ENCODE measurements at places on chromosomes 5 and 9.
A peak's percentile ranks its signal among the peaks of the same experiment; 100 is the strongest.

GRCh38 chr9:89550346-89550927, 52.5 kb upstream of the SEMA4D start:
- no peak overlapping the region for H3K4me3 ChIP-seq
- peaks cover 15% of the 10 kb centered on the region for H3K4me1 ChIP-seq
- no peaks in the 10 kb centered on the region for H3K27me3 ChIP-seq
- no peak overlapping the region for H3K27ac ChIP-seq
- H3K36me3 ChIP-seq, result no peaks in the 10 kb centered on the region

GRCh38 chr9:36119476-36119875, 17.1 kb upstream of the GLIPR2 start:
- DNase-seq, result no peak
- H3K4me1 ChIP-seq, result no peaks in the 10 kb centered on the region
- H3K36me3 ChIP-seq, result peaks cover 3% of the 10 kb centered on the region

GRCh38 chr9:109996936-109997580, 210.9 kb downstream of the C9orf152 start:
- H3K27me3 ChIP-seq, result no peaks in the 10 kb centered on the region
- DNase-seq, result no peak
- no peak overlapping the region for H3K4me3 ChIP-seq
- no peak overlapping the region for H3K27ac ChIP-seq
- H3K4me1 ChIP-seq, result no peaks in the 10 kb centered on the region
- H3K36me3 ChIP-seq, result no peaks in the 10 kb centered on the region

DNA sequence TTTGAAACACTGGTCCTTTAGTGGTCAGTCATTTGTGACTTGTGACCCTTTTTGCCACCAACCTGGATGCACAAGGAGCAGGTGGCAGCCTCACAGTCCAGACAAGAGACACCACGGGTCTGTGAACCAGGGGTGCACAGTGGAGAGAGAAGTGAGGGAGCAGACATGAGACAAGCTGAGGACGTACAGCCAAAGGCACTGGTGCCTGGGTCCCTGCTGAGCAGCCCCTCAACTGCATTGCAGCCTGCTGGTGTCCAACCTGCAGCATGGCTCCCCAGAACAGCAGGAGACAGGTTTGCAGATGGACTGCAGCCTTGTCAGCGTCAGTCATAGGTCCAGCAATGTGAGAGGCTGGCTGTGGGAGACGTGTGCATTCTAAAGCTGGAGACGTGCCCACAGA, 124.2 kb upstream of the FSTL4 start:
- no peak for DNase-seq
- no peaks in the 10 kb centered on the region for H3K36me3 ChIP-seq
- no peaks in the 10 kb centered on the region for H3K27me3 ChIP-seq
- H3K4me3 ChIP-seq, result no peak overlapping the region
- no peak overlapping the region for H3K27ac ChIP-seq

DNA sequence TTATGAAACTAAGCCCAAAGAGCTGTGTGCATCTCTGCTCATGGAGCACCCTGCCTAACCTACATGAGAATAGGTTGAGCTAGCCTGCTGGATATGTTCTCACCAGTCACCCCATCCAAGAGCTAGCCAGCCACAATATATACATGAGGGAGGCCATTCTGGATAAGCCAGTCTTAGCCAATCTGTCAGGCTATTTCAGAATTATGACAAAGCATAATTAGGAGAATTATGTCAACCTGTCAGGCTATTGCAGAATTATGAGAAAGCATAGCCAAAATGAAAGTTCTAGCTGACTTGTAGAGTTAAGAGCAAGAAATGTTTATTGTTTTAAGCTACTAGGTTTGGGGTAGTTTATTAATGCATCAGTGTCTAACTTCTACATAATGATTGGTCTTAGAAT, 189.8 kb downstream of the WDR70 start:
- no peak overlapping the region for H3K27ac ChIP-seq
- H3K27me3 ChIP-seq, result no peaks in the 10 kb centered on the region
- H3K4me3 ChIP-seq, result no peak overlapping the region
- H3K36me3 ChIP-seq, result no peaks in the 10 kb centered on the region

- H3K4me3 ChIP-seq, result no peak overlapping the region
- DNase-seq, result no peak
- H3K36me3 ChIP-seq, result no peaks in the 10 kb centered on the region
- peak overlapping the region; percentile 27 for H3K27ac ChIP-seq
- H3K4me1 ChIP-seq, result no peaks in the 10 kb centered on the region
These were observed 15.2 kb upstream of the SPATA9 start for GRCh38 chr5:95697781-95698681.

- no peaks in the 10 kb centered on the region for H3K4me1 ChIP-seq
- no peak overlapping the region for H3K27ac ChIP-seq
- H3K4me3 ChIP-seq, result no peak overlapping the region
- H3K27me3 ChIP-seq, result no peaks in the 10 kb centered on the region
- DNase-seq, result no peak
These were observed 87.4 kb downstream of the CYLC2 start for GRCh38 chr9:103082494-103082893.

DNA sequence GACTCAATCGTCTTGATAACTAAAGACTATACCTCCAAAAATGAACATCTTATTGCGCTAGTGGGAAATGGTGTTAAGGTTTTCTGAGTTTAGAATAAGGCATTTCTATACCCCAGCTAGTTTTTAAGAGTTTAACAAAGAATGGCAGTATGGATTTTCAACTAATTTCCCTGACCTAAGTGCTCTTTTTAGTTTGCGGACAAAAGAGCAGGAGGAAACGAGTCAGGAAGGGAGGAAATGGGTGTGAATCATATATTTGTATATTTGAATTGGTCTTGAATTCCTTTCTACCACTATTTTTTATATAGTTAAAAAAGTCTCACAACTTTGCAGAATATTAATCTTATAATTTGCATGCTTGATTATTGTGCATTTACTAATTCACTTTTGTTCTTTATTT, 516.3 kb upstream of the ZNF608 start:
- no peaks in the 10 kb centered on the region for H3K36me3 ChIP-seq
- H3K4me1 ChIP-seq, result no peaks in the 10 kb centered on the region
- H3K4me3 ChIP-seq, result no peak overlapping the region
- H3K27me3 ChIP-seq, result no peaks in the 10 kb centered on the region

DNA sequence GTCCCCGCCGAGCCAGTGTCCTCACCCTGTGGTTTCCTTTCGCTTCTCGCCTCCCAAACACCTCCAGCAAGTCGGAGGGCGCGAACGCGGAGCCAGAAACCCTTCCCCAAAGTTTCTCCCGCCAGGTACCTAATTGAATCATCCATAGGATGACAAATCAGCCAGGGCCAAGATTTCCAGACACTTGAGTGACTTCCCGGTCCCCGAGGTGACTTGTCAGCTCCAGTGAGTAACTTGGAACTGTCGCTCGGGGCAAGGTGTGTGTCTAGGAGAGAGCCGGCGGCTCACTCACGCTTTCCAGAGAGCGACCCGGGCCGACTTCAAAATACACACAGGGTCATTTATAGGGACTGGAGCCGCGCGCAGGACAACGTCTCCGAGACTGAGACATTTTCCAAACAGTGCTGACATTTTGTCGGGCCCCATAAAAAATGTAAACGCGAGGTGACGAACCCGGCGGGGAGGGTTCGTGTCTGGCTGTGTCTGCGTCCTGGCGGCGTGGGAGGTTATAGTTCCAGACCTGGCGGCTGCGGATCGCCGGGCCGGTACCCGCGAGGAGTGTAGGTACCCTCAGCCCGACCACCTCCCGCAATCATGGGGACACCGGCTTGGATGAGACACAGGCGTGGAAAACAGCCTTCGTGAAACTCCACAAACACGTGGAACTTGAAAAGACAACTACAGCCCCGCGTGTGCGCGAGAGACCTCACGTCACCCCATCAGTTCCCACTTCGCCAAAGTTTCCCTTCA, 1.4 kb downstream of the GLIS3 start:
- no peak for DNase-seq
- no peak overlapping the region for H3K27ac ChIP-seq
- peaks cover 4% of the 10 kb centered on the region for H3K27me3 ChIP-seq
- no peaks in the 10 kb centered on the region for H3K36me3 ChIP-seq

DNA sequence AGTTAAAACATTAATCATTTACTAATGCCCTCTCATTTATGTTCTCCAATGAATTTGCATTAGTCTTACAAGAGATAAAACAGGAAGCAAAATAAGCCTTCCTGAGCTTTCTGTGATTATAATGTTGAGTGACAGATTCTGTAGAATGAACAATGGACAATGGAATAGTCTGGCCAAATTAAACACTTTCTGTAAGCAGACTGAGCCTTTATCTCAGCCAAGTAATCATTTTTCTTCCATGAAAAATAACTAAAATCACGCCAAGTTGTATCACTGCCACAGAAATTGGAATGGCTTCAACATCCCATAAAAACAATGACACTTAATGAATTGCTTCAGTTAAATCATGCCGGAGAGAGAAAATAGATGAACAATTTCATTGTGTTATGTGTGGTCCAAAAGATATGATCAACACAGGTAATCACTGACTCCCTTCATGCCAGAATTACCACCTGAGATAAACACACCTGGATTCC, 63.0 kb downstream of the TSSK1B start:
- no peak for DNase-seq
- no peaks in the 10 kb centered on the region for H3K27me3 ChIP-seq
- H3K27ac ChIP-seq, result no peak overlapping the region
- no peak overlapping the region for H3K4me3 ChIP-seq

GRCh38 chr5:176823869-176824412, 13.6 kb downstream of the UNC5A start:
- no peaks in the 10 kb centered on the region for H3K4me1 ChIP-seq
- DNase-seq, result no peak
- no peak overlapping the region for H3K27ac ChIP-seq

DNA sequence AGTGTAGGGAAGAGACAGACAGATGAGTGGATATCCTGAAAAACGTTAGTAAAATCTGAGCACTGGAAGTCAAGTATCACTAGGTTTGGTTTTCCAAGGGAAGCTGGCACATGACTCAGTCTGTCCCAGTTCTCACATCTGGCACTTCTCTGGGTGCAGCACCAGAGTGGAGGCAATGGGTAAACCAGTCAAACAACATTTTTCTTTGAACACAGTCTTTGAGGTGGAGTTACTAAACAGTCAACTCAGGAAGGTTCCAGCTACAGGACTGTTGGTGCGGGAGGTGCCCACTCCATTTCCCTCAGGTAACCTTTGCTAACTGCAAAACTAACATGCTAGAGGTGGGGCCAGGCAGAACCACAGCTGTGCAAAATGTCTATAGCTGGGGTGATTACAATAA, 301.4 kb upstream of the RFX3 start:
- H3K27ac ChIP-seq, result no peak overlapping the region
- H3K36me3 ChIP-seq, result no peaks in the 10 kb centered on the region
- no peaks in the 10 kb centered on the region for H3K27me3 ChIP-seq
- DNase-seq, result no peak
- H3K4me3 ChIP-seq, result no peak overlapping the region

- H3K27me3 ChIP-seq, result no peaks in the 10 kb centered on the region
- peaks cover 72% of the 10 kb centered on the region for H3K36me3 ChIP-seq
- no peak overlapping the region for H3K4me3 ChIP-seq
- no peak for DNase-seq
- H3K4me1 ChIP-seq, result peaks cover 93% of the 10 kb centered on the region
- peak overlapping the region; percentile 17 for H3K27ac ChIP-seq
These were observed 32.1 kb downstream of the LCP2 start for GRCh38 chr5:170265522-170265921.

- H3K27me3 ChIP-seq, result no peaks in the 10 kb centered on the region
- H3K36me3 ChIP-seq, result no peaks in the 10 kb centered on the region
- no peak for DNase-seq
These were observed 150.2 kb downstream of the TRIM32 start for GRCh38 chr9:116837018-116837989.

DNA sequence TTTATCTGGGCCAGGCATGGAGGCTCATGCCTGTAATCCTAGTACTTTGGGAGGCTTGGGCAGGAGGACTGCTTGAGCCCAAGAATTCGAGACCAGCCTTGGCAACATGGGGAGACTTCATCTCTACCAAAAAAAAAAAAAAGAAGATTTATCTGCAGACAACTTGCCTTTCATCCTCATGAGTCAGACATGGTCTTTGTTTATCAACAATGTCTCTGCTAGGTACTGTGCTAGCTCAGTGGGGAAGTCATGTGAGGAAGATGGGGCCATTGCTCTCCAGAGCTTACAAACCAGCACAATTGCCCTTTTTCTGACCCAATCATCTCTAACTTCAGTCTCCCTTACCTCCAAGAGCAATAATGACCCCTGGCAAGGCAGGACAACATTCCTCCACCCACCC, 1.6 kb downstream of the URM1 start:
- H3K4me1 ChIP-seq, result peaks cover 18% of the 10 kb centered on the region
- DNase-seq, result no peak
- no peak overlapping the region for H3K4me3 ChIP-seq
- peaks cover 5% of the 10 kb centered on the region for H3K36me3 ChIP-seq
- peak overlapping the region; percentile 11 for H3K27ac ChIP-seq

DNA sequence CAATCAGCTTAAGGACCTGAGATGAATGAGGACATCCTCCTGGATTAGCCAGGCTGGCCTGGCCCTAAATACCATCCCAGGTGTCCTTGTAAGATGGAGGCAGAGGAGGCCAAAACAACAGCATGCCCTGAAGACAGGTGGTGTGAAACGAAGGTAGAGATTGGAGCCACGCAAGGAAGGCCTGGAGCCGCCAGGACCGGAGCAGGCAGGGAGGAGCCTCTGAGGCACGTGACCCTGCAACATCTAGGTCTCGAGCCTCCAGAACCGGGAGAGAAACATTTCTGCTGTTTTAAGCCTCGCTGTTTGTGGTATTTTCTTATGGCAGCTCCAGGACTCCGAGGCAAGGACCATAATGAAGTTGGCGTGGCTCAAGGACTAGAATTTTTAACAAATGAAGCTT, 9.7 kb upstream of the COL5A1 start:
- no peak overlapping the region for H3K4me3 ChIP-seq
- H3K4me1 ChIP-seq, result no peaks in the 10 kb centered on the region
- H3K27ac ChIP-seq, result no peak overlapping the region
- no peak for DNase-seq
- H3K27me3 ChIP-seq, result no peaks in the 10 kb centered on the region
- no peaks in the 10 kb centered on the region for H3K36me3 ChIP-seq

GRCh38 chr5:104513121-104513602, 950.6 kb upstream of the NUDT12 start:
- no peaks in the 10 kb centered on the region for H3K4me1 ChIP-seq
- H3K36me3 ChIP-seq, result no peaks in the 10 kb centered on the region
- DNase-seq, result no peak
- no peaks in the 10 kb centered on the region for H3K27me3 ChIP-seq
- H3K4me3 ChIP-seq, result no peak overlapping the region
- no peak overlapping the region for H3K27ac ChIP-seq

DNA sequence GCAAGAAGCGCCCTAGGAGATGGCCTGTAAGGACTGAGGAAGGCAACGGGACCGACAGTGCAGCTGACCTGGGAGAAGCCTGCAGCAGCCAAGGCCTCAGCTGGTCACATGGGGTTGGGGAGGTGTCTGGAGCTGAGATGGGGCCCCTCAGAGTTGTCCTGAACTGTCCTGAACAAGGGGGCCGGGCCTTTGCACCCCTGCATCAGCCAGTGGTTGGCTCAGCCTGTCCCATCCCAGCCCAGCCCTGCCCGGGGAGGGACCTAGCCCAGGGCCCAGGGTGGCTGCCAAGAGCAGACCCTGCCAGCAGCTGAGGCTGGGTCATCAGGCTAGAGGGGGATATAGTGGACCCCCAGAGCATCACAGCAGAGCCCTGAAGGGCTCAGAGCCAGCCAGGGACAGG, 122.8 kb upstream of the PPP1R26 start:
- no peak overlapping the region for H3K27ac ChIP-seq
- H3K27me3 ChIP-seq, result no peaks in the 10 kb centered on the region
- no peaks in the 10 kb centered on the region for H3K4me1 ChIP-seq
- no peak overlapping the region for H3K4me3 ChIP-seq
- no peak for DNase-seq
